ENCODE measurements at places on chromosomes 12 and 14.

- DNase-seq: no peak
Observed at GRCh38 chr14:69827560-69827959, 30.5 kb upstream of the SLC10A1 start.

DNA sequence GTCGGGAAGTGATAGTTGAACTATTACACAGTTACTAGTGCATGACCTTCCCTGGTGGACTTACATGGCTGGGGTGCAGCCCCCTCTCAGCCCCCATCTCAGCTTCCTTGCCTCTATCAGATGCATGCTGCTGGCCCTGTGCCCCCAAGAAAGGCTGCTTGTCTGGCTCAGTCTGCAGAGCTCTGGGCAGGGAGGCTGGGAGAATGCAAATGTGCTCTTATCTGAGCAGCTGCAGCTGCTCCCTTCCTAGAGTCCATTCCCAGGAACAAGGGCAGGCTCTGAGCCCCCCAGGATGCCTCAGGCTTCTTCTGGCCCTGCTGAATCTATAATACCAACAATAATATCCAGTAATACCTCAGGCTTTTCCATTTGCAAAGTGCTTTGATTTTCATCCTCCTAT is 218.1 kb upstream of the SRRM4 start:
- DNase-seq: no peak

DNA sequence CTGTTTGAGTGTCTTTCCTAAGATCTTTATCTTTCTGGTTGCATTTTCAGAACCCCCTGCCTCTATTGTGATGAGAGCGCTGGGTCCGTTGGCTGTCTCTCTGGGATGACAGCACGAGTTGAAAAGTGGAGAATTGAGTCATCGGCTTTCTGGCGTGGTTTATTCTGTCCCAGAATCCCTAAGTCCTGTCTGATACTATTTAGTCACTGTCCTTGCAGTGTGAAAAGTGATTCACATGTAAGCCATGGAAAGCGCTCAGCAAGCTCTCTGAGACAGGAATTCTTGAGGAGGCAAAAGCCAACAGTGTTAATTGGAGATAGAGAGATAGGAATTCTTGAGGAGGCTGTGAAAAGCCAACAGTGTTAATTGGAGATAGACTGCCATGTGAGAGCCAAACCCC is 121.7 kb downstream of the CHST11 start:
- no peak for DNase-seq

GRCh38 chr12:40561395-40561966 is 130.8 kb upstream of the CNTN1 start:
- no peak for DNase-seq

DNA sequence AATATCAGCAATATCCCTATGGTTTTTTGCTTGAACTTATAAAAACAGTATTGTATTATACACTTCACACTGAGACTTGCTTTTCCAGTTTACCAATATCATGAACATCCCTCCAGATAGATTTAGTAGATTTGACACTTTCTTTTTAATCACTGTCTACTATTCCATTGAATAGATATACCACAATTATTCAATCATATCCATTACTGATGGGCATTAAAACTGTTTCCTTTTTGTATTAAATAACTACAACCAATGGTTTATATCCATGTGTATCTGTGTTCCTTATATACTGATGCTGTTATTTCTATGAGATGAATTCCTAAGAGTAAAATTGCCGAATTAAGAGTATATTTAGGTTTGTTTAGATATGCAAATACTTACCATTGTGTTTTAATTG is 13.0 kb upstream of the DHRS7 start:
- no peak for DNase-seq

DNA sequence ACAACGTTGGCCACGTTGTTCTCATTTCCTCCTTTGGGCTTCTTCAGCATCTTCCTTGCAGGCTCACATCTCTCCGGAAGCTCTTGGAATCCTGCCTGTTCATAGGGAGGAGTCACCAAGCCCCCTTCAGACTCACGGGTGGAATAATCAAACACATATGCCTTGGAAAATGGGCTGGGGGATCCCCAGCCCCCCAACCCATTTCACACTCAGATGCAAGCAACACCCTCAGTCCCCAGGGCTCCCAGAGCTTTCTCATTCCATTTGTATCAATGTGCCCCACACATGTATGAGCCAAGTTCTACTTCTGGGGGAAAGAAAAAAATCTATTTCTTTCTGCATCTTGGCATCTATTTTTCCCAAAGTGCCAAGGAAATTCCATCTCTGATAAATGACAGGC is 33.1 kb downstream of the WSCD2 start:
- no peak for DNase-seq

GRCh38 chr14:95328729-95329503 is 9.2 kb upstream of the CLMN start:
- no peak for DNase-seq

- no peak for DNase-seq
Observed at GRCh38 chr14:44035707-44036106, 471.4 kb downstream of the FSCB start.

- DNase-seq: no peak
Observed at GRCh38 chr12:122855928-122856831, 20.9 kb downstream of the HIP1R start.

GRCh38 chr12:123231931-123232330 is 1.0 kb downstream of the MPHOSPH9 start:
- no peak for DNase-seq

DNA sequence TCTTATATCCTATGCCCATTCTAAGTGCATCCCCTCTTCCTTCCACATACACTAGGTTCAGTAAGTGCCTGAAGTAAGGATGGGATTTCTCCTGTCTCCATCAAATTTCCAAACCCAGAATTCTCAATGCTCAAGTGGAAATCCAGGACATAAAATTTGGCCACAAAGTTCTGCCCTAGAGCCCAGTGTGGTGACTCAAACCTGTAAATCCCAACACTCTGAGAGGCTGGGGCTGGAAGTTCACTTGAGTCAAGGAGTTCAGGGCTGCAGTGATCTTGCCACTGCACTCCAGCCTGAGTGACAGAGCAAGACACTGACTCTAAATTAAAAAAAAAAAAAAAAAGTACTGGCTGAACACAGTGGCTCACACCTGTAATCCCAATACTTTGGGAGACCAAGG is 4.5 kb upstream of the ARF3 start:
- no peak for DNase-seq

DNA sequence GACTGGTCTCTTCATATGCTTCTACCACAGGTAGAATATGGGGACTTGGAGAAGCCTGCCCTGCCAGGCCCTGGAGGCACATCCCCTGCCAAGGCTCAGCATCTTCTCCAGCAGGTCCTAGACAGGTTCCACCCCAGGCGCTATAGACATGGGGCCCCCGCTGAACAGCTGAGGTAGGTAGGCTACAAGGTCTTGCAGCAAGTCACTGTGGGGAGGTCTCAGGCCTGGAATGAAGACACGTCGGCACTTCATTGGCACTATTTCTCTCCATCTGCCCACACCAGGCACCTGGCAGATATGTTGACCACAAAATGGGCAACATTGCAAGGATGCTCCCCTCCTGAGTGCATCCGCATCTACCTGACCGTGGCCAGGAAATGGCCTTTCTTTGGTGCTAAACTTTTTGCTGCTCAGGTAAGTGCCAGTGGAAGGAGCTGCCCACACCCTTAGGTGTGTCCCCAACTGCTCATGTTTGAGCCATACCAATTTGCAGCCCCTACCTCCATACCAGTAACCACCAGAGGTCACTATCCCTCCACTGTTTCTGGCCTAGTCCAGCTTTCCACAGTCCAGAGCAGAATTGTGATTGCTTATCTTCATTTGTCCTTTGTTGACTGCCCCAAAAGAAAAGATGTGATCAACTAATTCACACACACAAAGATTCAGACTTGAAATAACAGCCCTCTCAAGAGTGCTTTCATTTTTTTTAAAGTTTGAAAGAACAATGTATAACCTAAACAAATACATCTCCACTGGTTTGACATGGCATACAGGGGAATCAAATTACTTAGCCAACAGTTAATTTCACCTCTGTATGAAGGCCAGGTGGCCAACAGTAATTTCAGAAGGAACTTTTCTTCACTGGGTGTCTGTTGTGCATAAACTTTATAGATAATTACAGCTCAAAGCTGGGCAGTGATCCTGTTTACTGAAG is 16.1 kb downstream of the PIGH start:
- no peak for DNase-seq

GRCh38 chr14:93073910-93074769 is 41.6 kb downstream of the ITPK1 start:
- DNase-seq: no peak

DNA sequence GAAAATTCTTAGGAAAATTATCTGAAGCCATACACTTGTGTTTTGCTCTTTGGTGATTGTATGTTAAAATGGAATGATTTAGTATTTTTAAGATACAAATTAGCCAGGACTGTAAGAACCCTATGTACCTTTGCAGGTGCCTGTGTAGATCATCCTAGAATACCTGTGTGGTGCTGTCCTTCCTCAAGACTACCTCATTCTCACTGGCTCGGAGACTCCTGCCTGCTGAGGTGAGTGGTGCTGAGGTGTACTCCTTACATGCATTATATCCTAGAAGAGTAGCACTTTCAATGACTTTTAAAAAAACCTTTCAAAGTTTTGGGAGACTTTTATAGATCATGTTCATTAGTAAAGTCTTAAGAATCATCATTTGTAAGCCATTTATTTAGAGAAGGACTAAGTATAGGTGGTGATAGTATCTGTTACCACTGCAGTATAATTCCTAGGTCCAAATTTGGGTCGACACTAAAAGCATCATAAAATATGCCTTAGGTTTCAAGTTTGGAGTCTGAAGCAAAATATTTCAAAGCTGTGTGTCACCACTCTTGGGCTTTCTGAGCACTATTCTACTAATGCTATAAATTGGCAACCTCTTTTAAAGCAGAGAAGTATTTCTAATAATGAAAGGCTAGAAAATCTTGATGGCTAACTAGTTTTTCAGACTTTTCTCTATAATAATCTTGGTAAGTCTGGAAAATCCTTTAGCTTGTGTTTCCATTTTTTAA is 36.6 kb downstream of the RASSF8 start:
- no peak for DNase-seq

DNA sequence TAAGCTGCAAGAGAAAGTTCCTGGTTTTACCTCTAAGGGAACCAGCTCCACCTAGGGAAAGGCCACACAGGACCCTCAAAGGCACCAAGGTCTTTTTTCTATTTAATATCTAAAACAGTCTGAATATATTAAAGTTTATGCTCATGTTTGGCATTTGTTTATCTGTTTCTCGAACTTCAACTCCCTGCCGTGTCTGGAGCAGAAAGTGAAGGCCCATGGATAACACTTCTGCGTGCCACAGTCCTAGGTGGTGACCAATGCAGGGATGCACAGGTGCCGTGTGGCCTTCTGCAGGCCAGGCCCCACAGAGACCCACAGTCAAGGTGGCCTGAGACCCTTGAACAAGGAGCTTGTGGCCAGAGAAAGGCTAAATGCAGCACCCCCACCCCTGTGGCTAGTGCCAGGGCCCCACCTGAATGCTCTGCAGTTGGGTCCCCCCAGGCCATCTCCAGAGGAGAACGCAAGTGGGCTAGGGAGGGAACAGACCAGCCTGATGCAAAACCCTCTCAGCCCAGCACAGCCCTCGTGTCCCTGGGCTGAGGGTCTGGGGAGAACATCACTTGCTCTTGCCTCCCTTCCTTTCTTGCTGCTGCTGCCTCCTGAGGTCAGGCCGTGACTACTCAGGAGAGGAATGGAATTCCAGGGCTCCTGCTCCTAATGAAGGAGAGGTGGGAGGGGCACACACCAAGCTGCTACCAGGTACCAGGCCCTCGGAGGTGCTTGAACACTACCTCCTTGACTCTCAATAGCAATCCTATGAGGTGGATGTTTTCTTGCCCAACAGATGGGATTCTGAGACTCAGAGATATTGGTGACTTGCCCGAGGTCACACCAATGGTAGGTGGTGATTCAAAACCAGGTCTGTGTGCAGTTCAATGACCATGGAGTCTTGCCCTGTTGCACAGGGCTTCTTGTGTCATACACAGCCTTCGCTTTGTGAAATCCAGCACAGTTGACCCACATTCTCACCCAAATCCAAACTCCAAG is 45.4 kb downstream of the PSMA6 start:
- no peak for DNase-seq

DNA sequence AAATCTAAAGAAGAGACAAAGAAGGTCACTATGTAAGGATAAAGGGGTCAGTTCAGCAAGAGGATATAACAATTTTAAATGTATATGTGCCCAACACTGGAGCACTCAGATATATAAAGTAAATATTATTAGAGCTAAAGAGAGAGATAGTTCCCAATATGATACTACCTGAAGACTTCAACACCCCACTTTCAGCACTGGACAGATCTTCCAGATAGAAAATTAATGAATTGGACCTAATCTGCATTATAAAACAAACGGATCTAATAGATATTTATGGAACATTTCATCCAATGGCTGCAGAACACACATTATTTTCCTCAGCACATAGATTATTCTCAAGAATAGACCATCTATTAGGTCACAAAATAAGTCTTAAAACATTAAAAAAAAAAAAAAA is 24.1 kb upstream of the SRGAP1 start:
- DNase-seq: no peak

GRCh38 chr12:93751864-93752610 is 74.9 kb downstream of the CRADD start:
- DNase-seq: no peak

DNA sequence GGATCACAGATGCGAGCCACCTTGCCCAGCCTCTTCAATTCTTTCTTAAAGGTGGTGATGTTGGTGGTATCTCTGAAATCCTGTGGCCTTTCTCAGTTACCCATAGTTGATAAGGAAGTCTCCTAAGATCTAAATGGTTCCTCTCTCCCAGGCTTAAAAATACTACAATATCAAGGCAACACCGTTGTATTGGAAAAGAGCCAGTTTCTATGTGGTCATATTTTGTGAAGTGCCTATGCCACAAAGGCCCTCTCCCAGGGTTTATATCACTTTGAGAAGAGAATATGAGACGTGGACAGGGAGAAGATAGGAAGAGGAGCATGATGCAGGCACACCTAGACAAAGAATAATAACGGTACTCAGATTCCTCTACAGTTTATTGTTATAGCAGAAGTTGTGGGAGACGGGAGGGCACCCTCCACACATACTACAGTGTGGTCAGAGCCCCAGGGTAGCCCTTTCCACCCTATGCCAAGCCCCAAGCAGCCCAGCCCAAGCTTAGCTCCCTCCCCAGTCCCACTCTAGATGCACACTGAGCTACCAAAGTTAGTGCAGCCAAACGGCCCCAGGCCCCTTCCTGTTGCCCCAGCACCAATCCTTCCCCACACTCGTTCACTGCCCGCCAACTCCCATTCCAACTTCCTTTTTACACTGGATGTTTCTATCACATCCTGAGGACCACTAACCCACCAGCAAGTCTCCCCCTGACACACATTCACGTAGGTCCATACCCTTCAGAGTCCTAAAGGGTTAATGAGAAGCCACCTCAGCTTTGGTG is 8.3 kb downstream of the NDRG2 start:
- DNase-seq: no peak

- DNase-seq: no peak
Observed at GRCh38 chr14:58954901-58955861, 233.3 kb upstream of the DAAM1 start.

DNA sequence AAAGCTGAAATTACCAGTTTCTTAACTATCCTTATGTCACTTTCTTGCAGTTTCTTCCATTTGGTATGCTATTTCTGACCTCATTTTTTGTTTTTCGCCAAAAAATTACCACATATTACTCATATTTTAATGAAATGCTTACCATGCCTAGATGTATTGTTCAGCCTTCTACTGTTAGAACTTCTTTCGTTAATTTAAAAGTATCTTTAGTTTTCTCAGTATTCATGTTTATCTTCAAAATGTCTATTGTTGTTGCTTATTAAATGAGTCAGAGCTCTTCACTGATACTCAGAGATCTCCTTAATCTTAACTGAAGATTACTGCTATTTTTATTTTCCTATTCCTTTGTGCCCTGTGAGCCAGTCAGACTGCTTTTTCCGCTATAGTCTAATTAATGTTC is 20.5 kb downstream of the RAP1B start:
- no peak for DNase-seq

GRCh38 chr12:38930990-38931389 is 25.6 kb upstream of the CPNE8 start:
- DNase-seq: no peak
